Right ventricle myocardium superior (tissue), 1 donor: ENCODE measurements at places on chromosomes 13 and 19. TPM values are rescaled to one million over a fixed set of nuclear protein-coding genes. Genes with fewer than 3 reads are reported as not detected.

SPC24 gene
- total RNA-seq: 6.7 TPM

KIR3DL2 gene
- not detected for total RNA-seq

LSM7 gene
- total RNA-seq: 37.3 TPM

KPNA3 gene
- 58.7 TPM for total RNA-seq

TMEM238 gene
- 1.0 TPM for total RNA-seq

KASH5 gene
- total RNA-seq: not detected

CEACAM20 gene
- not detected for total RNA-seq

ZNF418 gene
- total RNA-seq: 13.5 TPM

TMEM59L gene
- 1.6 TPM for total RNA-seq

PGLYRP1 gene
- not detected for total RNA-seq

RPL21 gene
- total RNA-seq: 637 TPM
